Suppressor macrophage (primary cell): ENCODE measurements at places on chromosomes 13 and 19.

- no peak for DNase-seq
Measured at GRCh38 chr13:86313421-86313820, 514.2 kb upstream of the SLITRK6 start.

DNA sequence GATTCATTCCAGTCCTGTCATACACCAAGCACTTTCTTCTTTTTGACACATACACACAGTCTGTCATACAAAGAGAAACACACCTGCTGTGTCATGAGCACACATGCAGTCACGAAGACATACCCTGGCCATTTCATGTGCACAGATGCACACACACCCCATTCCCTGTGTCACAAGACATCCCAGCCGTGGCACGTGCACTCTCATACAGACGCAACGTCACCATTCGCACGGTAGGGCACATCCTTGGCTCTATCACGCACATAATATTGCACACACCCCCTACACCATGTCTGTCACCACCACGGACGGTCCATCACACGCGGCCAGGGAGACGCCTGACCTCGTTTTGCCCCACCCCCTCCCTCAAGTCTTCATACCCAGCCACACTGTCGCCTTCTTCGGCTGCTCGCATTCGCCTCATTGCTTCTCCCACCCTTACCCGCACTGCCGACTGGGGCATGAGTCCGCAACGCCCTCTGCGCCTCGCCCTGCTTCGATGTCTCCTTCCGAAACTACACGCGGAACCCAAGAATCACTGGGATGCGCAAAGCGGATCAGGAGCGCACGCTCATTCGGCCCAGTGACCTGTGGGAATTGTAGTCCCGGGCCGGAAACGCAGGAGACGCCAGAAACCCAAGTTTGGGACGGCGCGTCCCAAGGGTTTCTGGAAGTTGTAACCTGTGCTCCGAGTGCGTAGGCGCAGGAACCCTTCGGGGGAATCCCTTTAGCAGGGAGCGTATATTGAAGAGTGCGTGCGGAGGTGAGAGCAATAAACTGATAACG, 6.8 kb upstream of the ZNF283 start:
- DNase-seq: peak; percentile 66

- DNase-seq: no peak
Measured at GRCh38 chr19:49869009-49869483, 1.7 kb upstream of the PNKP start.

GRCh38 chr13:43650882-43651281, 135.9 kb downstream of the ENOX1 start:
- no peak for DNase-seq

DNA sequence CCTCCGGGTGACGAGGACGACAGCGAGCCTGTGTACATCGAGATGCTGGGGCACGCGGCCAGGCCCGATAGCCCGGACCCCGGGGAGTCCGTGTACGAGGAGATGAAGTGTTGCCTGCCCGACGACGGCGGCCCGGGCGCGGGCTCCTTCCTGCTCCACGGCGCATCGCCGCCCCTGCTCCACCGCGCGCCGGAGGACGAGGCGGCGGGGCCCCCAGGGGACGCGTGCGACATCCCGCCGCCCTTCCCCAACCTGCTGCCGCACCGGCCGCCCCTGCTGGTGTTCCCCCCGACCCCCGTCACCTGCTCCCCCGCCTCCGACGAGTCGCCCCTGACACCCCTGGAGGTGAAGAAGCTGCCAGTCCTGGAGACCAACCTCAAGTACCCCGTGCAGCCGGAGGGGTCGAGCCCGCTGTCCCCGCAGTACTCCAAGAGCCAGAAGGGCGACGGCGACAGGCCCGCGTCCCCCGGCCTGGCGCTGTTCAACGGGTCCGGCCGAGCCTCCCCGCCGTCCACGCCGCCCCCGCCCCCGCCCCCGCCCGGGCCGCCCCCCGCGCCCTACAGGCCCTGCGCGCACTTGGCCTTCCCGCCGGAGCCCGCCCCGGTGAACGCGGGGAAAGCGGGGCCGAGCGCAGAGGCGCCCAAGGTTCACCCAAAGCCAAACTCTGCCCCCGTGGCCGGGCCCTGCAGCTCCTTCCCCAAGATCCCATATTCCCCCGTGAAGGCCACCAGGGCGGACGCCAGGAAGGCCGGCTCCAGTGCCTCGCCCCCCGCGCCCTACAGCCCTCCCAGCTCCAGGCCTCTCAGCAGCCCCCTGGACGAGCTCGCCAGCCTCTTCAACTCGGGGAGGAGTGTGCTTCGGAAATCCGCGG, 511.3 kb downstream of the MYO16 start:
- DNase-seq: peak; percentile 5

- no peak for DNase-seq
Measured at GRCh38 chr13:101576455-101576854, 124.0 kb downstream of the ITGBL1 start.

- DNase-seq: no peak
Measured at GRCh38 chr13:43021926-43022670, 1.3 kb upstream of the DNAJC15 start.

GRCh38 chr19:656751-657559, 6.1 kb downstream of the RNF126 start:
- no peak for DNase-seq

- DNase-seq: no peak
Measured at GRCh38 chr19:1489463-1490310, 463 bp downstream of the PCSK4 start.

DNA sequence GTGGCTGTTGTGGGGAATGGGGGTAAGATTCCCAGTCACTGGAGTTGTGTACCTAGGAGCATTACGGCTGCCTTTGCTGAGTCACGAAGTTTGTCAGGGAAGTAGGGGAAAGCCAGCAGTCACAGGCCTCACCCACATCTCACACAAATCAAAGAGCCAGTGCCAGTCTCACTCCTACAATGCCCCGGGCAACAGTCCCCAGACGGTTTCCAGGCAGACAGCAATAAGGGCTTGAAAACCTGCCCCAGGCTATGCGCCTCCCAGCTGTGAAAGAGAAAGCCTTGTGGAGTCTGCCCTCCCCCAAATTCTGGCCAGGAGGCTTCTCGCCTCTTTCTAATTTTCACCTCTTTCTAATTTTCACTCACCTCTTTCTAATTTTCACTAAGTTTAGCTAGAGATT, 142.3 kb upstream of the EDNRB start:
- no peak for DNase-seq

GRCh38 chr13:80359778-80360452, 19.0 kb upstream of the SPRY2 start:
- peak; percentile 7 for DNase-seq

DNA sequence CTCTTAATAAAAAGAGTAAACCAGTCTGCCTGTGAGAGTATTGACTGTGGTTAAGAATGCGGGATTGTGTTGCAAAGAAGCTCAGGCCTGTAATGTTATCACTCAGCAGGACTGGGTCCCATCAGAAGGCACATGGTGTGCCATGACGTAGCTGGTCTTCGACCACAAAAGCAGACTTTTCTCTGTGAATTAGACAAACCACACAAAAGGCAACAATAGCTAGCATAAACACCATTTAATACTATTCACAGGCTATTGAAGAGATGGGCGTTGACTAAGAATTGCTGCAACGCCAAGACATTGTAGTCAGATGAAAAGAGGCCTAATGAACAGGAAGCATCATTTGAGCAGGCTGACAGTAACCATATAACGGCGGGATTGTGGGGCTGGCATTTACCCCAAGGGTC, 235.6 kb upstream of the SOX21 start:
- DNase-seq: no peak

- no peak for DNase-seq
Measured at GRCh38 chr13:77305266-77305665, 21.6 kb downstream of the MYCBP2 start.

GRCh38 chr13:67298297-67298696, 68.2 kb upstream of the PCDH9 start:
- no peak for DNase-seq

DNA sequence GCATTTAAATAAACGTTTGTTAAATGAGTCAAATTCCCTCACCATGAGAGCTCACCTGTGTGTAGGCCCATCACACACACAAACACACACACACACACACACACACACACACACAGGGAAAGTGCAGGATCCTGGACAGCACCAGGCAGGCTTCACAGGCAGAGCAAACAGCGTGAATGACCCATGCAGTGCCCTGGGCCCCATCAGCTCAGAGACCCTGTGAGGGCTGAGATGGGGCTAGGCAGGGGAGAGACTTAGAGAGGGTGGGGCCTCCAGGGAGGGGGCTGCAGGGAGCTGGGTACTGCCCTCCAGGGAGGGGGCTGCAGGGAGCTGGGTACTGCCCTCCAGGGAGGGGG, 8.5 kb upstream of the CEACAM5 start:
- no peak for DNase-seq

GRCh38 chr13:50927701-50928100, 18.1 kb downstream of the RNASEH2B start:
- no peak for DNase-seq

- no peak for DNase-seq
Measured at GRCh38 chr19:6451583-6452222, 7.9 kb downstream of the SLC25A23 start.

DNA sequence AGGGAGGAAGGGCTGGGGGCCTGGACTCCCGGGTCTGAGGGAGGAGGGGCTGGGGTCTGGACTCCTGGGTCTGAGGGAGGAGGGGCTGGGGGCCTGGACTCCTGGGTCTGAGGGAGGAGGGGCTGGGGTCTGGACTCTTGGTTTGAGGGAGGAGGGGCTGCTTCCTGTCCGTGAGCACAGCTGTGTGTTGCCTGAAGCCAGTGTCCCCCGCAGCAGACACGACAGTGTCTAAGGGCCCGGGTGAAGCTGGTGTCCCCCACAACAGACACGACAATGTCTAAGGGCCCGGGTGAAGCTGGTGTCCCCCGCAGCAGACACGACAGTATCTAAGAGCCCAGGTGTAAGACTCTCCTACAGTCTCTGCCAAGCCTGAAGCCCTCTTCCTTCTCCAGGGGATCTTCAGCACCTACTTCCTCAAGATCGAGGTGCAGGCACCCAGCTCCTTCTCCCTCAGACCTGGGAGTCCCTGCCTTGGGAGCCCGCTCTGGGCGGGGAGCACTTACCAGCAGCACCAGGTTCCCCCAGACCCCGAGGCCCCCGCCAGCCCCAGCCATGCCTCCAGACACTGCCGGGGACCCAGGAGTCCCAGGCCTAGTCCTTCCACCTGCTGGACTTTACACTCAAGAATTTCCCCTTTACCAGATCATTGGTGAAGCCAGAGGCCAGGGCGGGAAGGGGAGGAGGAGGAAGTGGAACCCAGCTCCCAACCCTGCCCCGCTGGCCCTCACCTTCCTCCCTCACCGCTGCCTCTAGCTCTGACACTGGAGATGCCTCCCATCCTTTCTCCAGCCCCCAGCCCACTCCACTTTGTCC, at the start of gene PTPRH:
Gene PTPRH, minus strand, starts transcription at position 622 of the 813 bp plus-strand sequence. Its CDS starts 68 bp downstream, at position 554.
- DNase-seq: no peak

DNA sequence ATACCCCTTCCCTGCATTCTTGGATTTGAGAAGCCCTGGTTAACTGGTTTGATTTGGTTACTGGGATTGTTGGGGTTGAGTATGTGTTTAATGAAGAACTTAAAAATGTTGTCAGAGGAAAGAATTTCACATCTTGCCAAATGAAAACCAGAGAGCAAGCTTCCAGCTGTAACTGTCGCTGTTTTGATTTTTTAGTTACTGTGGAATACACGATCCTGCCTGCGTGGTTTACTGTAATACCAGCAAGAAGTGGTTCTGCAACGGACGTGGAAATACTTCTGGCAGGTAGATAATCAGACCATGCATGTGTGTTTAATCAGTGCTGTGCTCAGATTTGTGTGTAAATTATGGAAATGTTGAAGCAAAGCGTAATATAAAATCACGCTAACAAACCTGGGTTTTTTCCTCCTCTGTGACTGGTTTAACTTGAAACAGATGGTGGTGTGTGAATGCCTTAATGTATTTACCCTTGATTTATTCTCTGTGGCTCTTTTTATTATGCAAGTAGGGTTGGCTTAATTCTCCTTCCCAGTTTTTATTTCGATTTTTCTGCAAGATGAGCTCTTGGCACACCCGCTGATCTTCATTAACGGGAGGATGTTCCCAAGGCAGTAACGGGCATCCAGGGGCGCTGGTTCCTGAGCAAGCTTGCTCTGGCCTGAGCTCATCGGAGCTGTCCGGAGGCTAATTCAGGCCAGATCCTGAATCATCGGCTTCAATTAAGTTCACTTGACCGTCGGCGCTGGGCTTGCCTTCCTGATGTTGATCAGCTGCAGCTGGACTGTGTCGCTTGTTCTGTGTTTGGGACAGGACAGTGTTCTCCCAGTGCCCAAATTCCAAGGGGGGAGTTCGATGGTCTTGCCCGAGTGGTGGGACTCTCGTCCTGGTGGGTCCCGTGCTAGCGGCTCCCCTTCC, 16.0 kb downstream of the UPF1 start:
- DNase-seq: no peak

- DNase-seq: no peak
Measured at GRCh38 chr13:113526466-113527220, 36.1 kb upstream of the DCUN1D2 start.

GRCh38 chr13:48125794-48126228, 30.9 kb upstream of the MED4 start:
- no peak for DNase-seq

DNA sequence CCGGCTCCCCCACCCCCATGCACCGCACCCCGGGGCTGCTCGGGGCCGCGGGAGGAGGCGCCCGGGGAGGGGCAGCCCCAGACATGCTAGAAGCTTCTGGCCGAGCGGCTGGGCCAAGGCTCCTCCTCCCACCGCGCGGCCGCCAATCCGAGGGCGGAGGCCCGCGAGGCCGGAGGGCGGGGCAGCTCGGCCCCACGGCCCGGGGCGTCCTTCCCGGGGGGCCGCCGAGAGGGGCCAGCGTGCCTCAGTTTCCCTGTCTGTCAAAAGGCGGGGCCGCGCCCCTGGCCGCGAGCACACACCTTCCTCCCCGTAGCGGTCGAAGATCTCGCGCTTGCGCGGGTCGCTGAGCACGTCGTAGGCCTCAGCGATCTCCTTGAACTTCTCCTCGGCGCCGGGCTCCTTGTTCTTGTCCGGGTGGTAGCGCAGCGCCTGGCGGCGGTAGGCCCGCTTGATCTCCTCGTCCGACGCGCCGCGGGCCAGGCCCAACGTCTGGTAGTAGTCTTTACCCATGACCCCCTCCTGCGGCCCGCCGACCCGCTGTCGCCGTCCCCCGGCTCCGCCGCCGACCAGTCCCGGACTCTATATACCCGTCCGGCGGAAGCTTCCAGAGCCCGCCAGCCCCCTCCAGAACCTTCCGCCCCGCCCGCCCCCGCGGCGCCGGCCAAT, at the start of gene DNAJB1:
Gene DNAJB1, minus strand, starts transcription at position 558 of the 666 bp plus-strand sequence. Its CDS starts 48 bp downstream, at position 510.
- DNase-seq: peak; percentile 94

DNA sequence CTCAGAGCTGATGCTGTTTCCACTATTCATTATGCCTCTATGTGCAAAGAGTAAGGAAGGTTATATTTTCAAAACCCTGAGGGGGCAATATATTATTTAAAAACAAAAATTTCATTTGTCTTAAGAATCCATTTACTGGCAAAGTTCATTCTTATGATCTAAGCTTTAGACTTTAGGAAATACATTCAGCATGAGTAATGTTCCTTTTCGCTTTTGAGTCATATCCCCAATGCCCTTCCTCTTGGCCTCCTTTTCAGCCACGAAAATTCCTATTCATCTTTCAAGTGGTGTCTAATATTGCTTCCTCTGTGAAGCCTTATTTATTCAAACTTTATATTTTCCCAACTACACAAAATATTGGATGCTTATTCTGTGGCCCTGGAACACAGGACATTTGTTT, 1317.0 kb downstream of the PCDH9 start:
- no peak for DNase-seq
